Ovary (tissue), 10 donors: ENCODE measurements at places on chromosomes 7 and 10. TPM values are rescaled to one million over a fixed set of nuclear protein-coding genes. Genes with fewer than 3 reads are reported as not detected.
A peak's percentile ranks its signal among the peaks of the same experiment; 100 is the strongest.

DNA sequence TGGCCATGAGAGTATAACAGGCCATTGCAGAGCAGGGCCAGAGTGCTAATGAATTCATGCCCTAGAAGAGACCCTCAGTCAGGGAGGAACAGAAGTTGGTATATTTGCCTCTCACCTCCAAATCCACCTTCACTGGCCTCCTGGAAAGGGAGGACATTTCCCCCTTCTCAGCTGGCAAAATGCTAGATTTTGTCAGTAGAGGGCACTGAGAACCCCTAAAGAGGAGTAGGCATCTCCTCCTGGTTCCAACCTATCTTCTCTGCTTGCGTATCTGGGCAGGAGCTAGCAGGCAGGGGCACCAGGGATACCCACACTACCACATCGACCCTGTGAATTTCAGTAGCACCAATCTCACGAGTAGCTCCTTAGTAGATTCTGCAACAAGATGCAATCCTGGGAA lies 79.8 kb upstream of the GHITM start:
- DNase-seq: no peak

- no peak for DNase-seq
These were observed 25.6 kb upstream of the PIK3AP1 start for GRCh38 chr10:96745950-96746349.

SLC35G1 gene
- 3.9 TPM for total RNA-seq

TWIST1 gene
- 4.4 TPM for total RNA-seq

DNA sequence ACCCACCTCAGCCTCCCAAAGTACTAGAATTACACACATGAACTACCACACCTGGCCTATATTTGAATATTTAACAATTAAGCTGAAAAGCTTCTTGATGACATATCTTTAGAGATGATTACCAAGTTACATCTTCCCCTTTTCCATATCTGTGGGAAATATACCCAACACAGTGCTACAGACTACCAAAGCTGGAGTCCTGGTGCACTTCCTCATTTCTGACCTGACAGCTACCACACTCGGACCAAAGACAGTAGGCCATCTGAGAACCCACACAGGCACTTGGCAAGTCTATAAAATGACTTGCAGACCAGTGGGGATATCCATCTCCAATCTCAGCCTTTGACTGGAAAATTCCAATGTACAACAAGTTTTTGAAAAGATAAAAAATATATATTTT lies 270.4 kb upstream of the KLF14 start:
- DNase-seq: no peak

- DNase-seq: no peak
These were observed 42.8 kb downstream of the CTTNBP2 start for GRCh38 chr7:117830422-117830954.

FEZF1 gene
- not detected for total RNA-seq

DNA sequence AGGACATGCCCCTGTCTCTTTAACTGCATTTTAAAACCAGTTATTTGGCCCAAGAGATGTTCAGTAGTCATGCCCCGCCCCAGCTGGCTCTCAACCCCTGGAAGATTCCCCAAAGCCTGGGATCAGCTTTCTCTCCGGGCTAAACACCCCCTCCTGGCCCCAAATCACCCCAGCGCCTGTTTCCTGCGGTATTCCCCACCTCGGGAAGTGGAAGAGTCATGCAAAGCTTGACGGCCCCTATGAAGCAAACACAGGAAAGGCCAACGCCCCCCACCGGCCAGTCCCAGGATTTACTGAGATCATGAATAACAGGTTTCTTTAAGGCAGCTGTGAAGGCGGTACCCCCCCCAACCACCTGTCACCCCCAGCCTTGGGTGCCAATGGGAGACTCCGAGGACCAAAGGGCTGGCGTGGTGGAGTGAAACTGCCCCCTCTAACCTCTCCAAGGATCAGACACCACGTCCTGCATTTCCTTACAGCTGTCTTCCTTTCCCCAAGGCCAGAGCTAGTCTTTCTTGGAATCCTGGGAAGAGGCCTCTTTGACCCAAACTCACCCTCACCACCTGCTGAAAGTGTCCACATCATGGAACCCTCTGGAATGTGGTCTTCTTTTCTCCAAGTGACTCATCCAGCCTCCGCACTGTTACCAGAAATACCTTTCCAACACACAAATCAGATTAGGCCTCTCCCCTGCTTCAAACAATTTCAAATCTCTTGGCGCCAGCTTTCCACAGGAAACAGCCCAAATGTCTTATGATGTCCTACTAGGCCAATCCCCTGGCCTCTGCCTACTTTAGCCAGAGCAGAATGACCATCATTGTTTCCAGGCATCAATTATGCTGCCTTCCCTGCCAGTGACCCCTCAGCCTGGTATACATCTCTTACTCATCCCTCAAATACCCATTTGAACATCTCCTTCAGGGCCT lies 301.5 kb downstream of the ZEB1 start:
- peak; percentile 33 for DNase-seq

MET gene
- 2.8 TPM for total RNA-seq

GRCh38 chr7:120828528-120828927 lies 29.4 kb downstream of the TSPAN12 start:
- no peak for DNase-seq

DNA sequence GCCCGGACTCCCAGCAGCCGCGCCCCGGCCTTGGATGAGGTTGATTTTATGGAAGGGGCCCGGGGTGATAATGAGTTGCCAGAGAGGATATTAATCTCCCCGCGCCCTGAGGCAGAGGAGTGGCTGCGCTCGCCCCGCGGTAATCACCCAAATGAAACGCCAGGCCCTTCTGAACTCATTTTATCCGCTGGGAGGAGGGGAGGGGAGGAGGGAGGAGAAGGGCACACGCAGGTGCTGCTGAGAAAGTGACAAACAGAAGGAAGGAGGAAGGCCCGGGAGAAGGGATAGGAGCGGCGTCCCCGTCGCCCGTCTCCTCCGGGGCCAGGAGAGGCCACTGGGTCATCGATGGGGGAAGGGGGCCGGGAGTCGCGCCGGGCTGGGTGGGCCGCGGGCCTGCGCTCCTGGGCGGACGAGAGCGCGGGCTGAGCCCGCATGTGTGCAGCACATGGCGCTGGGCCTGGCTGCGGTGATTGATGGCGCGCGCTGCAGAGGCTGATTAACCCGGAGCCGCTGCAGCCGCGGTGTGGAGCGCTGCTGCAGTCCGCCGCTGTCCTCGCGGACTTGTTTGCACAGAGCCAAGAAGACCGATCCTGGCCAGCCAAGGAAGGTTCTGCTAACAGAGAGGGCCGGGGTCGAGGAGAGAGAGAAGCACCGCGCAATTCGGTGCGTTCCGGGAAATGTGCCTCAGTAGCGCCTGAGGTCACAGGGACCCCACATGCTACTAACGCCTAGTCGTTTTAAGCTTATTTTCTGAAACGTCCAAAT lies 6.5 kb downstream of the MNX1 start:
- DNase-seq: no peak

FXYD4 gene
- not detected for total RNA-seq

DNA sequence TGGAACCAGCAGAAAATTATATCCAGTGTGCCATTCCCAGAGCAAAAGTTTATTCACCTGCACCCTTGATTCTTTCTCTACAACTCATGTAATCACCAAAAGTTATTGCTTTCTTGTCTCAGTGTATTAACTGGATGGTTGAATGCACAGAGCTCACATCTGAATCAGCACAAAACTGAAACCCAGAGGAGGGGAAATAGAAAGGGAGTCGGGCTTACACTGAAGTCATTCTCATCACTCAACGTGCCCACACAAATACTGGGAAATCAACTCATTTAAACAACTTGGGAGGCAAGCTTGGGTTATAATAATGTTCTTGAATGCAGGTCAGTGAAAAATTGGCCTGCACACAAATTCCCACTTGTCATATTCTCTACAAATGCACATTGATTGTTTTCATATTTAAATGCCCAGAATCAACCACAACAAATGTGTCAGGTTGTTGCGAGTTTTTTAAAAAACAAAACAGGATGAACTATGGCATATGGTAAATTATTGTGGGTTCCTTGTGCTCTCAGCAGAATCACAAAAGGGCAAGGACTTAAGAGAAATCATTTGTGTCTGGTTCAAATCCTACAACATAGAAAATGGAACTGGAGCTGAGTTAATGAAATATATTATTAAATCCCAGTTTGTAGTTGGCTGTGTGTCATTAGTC lies 125.9 kb upstream of the NOBOX start:
- no peak for DNase-seq

DNA sequence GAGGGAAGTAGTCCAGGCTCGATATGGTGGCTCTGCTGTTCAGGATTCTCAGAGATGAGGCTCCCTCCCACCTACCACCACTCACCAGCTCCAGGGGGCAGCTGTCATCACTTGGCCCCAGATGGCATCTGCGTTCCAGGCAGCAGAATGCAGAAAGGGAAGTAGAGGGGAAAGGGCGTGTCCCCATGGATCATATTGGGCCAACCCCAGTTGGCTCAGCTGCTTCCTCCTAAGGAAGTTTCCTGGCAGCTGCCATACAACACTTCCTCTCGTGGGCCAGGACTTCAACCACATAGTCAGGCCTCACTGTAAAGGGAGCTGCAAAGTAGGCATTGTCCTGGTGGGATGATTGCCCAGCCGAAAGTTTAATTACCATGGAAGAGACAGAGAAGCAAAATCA lies 1.6 kb upstream of the TEX36 start:
- DNase-seq: no peak

DNA sequence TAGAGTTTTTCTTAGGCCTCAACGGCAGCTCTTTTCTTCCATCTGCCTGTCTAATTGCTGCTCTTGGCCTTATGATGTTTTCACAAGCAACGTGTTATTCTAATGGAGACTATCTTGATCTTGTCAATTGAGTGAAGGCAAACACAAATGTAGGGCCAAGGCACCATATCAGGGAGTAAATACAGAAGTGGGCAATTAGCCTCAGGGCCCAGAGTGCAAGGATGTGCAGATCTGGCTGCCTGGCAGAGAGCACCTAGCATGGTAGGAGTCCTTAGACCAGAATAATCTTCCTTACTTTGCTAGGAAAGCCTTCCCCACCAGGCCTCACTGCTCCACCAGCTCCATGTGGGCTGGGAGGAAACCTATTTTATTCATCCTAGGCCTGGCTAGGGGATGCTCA lies 590.9 kb downstream of the LRMDA start:
- no peak for DNase-seq

DNA sequence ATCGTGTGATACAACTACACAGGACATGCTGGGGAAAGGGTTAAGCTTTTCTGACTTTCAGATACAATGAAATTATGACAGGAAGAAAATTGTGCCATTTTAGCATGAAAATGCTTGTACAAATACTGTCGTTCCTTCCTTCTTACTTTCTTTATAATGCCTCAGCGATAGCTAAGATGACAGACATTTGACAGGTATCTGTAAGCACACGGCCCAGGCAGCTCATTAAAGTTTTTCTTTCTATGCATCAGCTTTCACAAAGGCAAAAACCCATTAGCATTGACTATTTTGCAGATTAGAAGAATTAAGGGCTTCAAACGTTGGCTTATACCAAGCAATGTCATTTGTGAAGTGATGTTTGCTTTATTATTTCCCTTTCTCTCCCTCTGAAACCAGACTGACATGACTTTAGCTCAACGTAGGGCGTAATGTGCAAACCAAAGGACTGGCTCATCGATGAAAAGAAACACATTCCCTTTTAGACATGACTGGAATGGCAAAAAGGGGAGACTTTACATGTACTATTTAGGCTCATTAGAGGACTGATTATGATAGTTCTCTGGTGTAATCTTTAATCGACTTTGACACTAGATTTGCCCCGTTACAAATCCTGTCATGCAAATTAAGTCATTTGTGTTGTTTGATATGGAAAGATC lies 258.4 kb upstream of the SP8 start:
- no peak for DNase-seq

DNA sequence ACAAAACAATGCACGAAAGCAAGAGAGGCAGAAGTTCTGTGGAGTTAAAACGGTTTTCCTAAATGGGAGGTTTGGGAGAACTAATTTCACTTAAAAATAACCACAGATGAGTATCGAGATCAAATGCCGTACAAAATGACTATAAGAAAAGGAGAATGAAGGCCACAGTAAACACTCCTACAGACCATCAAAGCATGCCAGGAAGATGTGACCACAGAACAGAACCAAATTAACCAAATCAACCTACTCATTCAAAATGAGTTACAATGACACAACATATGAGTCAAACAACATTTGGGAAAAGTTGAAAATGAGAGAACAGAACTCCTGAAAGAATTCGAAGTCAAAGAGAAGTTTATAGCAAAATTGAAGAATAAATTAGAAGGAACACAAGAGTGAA lies 24.3 kb upstream of the DOCK1 start:
- DNase-seq: no peak

GRCh38 chr10:79483948-79484347 lies 28.4 kb upstream of the EIF5AL1 start:
- DNase-seq: no peak

GRCh38 chr10:112793202-112793921 lies 156.7 kb upstream of the TCF7L2 start:
- no peak for DNase-seq

MBL2 gene
- total RNA-seq: not detected

LRMDA gene
- 21.6 TPM for total RNA-seq

AEBP1 gene
- 228 TPM for total RNA-seq

TYSND1 gene
- 12.4 TPM for total RNA-seq

GRCh38 chr7:109577265-109577664 lies 1007.6 kb downstream of the DNAJB9 start:
- DNase-seq: no peak

SLC18A2 gene
- total RNA-seq: 2.4 TPM

GRCh38 chr7:46282155-46282554 lies 361.1 kb upstream of the IGFBP3 start:
- DNase-seq: no peak

GRCh38 chr10:11594589-11595394 lies 16.7 kb downstream of the USP6NL start:
- no peak for DNase-seq

SLC16A12 gene
- 0.05 TPM for total RNA-seq

- DNase-seq: no peak
These were observed 70.2 kb upstream of the CCDC71L start for GRCh38 chr7:106731187-106731586.

DNA sequence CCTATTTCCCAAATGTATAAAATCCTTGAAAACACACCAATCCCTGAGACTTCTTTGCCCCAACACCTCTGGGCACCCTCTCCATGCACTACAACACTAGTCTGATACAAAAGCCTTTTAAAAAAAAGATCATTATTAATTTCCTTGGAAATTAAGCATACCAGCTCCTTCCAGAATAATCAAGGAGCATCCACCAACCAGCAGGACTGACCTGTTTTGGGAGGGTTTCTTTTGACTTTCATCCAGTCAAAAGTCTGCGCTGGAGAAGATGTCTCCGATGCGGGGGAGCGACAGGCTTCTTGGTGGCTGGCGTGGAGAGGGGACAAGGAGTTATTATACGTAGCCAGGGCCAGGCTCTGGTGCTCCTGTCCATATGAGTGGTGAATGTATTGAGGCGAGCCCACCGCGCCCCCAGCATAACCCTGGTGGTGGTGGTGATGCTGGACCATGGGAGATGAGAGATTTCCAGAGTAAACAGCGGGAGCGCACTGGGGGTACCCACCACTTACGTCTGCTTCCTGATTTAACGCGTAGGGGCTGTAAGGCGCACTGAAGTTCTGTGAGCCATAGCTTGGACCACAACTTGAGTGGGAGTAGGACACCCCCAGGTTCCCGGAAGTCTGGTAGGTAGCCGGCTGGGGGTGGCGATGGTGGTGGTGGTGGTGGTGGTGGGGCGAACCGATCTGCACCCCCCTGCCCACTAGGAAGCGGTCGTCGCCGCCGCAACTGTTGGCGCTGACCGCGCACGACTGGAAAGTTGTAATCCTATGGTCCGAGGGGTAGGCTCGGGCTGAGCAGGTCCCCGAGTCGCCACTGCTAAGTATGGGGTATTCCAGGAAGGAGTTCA lies 527 bp downstream of the HOXA1 start:
- no peak for DNase-seq

AOC1 gene
- total RNA-seq: 0.95 TPM

- no peak for DNase-seq
These were observed 80.8 kb downstream of the TMEM106B start for GRCh38 chr7:12291870-12292269.

- DNase-seq: no peak
These were observed 1.8 kb downstream of the PPP1R35 start for GRCh38 chr7:100434297-100435144.
